GM23248 (cell line): ENCODE measurements at places on chromosomes 2 and 18. TPM values are rescaled to one million over a fixed set of nuclear protein-coding genes. Genes with fewer than 3 reads are reported as not detected.

The MYOM1 gene
- 0.65 TPM in 1 of 2 replicates, not detected in the other for total RNA-seq

The POU3F3 gene
- not detected in 2 replicates for total RNA-seq

The RHOB gene
- total RNA-seq = 303 and 305 TPM in 2 replicates

GRCh38 chr2:160835166-160835565, 325.1 kb upstream of the TANK start:
- DNase-seq = no peak

- no peak for DNase-seq
Measured at GRCh38 chr18:72325307-72325706, 218.8 kb downstream of the CBLN2 start.
